KBM-7 (cell line): ENCODE measurements at places on chromosomes 2 and 18.
A peak's percentile ranks its signal among the peaks of the same experiment; 100 is the strongest.

DNA sequence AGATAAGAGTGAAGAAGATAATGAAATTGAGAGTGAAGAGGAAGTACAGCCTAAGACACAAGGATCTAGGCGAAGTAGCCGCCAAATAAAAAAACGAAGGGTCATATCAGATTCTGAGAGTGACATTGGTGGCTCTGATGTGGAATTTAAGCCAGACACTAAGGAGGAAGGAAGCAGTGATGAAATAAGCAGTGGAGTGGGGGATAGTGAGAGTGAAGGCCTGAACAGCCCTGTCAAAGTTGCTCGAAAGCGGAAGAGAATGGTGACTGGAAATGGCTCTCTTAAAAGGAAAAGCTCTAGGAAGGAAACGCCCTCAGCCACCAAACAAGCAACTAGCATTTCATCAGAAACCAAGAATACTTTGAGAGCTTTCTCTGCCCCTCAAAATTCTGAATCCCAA is 15.7 kb downstream of the MSH6 start:
- DNase-seq = peak; percentile 82

DNA sequence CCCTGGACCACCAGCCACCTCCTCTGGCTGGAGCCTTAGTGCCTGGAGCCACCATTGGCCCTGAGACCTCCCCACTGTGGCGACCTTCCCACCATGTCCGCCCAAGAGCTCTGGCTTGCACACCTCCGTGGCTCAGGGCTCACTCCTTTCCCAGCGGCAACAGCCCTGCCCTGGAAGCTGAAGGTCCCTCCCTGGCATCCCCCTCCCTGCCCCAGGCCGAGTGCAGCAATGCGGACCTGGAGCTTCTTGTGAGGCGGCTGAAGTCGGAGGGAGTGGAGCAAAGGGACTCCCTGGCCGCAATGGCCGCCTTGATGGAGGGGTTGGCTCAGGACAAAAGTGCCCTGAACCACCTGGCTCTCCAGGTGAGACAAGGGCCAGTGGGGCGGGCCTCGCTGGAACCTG is 28.6 kb downstream of the CROCC2 start:
- DNase-seq = no peak

DNA sequence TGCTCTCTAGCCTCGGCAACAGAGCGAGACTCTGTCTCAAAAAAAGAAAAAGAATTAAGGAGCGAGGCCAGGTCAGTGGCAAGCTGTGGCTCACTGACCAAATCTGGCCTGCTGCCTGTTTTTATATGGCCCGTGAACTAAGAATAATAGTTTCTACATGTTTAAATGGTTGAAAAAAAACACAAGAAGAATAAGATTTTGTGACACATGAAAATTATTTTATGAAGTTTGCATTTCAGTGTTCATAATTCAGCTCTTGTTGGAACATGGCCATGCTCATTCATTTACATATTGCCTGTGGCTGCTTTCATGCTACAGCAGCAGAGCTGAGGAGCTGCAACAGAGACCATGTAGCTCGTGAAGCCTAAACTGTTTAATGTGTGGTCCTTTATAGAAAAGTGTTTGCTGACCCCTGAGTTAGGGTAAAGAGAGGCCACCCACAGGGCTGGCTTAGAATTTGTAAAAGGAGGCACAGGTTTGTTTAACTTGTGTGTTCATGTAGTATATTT is 59.5 kb downstream of the MFSD6 start:
- no peak for DNase-seq

DNA sequence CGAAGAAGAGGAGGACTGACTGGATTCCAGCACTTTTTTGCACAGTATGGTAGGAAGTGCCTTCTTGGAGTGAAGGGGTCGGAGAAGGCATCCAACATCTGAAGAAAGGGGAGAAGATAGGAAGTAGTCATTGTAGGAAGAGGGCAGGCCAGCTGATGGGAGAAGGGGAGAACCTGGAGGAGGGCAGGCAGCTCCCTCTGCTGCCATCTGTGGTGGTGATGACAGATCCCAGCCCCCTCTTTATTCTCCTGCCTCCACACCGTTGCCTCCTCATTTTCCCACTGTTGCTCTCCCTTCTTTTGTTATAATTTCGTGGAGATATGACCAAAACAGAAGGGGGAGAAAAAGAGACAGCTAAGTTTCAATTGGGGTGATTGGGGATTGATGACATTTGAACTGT is 2.9 kb upstream of the SCYGR2 start:
- DNase-seq = no peak

DNA sequence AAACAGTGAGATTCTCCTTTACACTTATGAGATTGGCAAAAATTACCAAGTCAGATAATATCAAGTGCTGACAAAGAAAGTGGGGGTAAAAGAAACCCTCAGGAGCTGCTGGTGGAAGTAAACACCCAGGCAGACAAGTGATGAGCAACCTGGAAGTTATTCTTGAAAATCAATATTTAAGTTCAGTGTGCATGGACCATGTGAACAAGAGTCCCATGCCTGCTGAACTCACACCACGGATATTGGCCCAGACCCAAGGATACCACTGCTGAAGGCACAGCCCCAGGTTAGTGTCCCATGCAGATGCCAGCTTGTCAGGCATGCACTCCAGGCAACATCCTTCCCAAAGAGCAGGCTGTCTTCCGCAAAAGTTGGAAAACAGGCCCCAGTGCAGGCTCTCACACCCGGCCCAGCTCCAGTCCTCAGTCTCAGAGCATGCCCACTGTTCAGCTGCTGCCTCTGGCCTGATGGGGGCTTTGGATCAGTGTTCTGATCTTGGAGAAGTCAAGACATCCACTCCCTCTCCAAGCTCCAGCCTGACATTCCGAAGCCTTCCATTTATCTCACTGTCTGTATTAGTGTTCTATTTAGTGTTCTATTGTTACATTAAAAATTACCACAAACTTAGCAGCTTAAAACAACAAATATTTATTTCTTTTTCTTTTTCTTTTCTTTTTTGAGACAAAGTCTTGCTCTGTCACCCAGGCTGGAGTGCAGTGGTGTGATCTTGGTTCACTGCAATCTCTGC is 70.0 kb downstream of the HS1BP3 start:
- no peak for DNase-seq

GRCh38 chr2:202432776-202433175 is 56.6 kb downstream of the BMPR2 start:
- DNase-seq = no peak

DNA sequence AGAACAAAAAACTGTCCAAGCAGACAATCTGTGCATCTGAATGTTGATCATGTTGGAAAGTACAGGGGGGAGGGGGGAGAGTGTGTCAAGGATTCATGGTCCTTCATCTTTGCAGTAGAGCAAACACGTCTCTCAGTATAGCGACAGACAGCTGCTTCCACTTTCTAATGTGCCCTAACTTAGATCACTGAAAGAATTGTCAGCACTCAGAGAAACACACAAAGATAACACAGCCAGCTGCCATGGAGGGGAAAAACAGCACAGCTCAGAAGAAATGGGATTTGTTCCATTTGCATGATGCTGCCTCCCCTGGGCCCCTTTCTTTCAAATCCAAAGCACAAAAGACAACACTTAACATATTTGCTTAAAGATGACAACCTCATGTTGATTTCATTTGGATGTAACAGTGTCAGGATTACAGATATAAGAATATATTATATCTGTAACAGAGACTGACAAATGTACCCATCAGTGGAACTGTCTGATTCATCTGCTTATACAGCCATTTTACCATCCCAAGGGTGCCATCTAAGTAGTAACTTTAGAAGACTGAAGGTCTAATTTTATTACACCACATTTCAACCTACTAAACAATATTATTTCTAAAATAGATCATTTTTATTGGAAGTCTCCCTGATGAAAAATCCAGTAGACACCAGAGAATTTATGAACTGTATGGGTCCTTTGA is 17.7 kb downstream of the FIGN start:
- no peak for DNase-seq

- no peak for DNase-seq
Measured at GRCh38 chr18:66764230-66764629, 160.3 kb upstream of the CDH19 start.

- DNase-seq = no peak
Measured at GRCh38 chr2:8638327-8638726, 43.5 kb upstream of the ID2 start.

- DNase-seq = no peak
Measured at GRCh38 chr18:39749154-39749553, 2183.6 kb upstream of the CELF4 start.

GRCh38 chr18:59871711-59872362 is 28.0 kb upstream of the PMAIP1 start:
- DNase-seq = no peak

GRCh38 chr2:70087702-70088597 is 673 bp downstream of the PCBP1 start:
- peak; percentile 52 for DNase-seq

GRCh38 chr2:220580113-220580512 is 952.7 kb downstream of the SLC4A3 start:
- DNase-seq = no peak

DNA sequence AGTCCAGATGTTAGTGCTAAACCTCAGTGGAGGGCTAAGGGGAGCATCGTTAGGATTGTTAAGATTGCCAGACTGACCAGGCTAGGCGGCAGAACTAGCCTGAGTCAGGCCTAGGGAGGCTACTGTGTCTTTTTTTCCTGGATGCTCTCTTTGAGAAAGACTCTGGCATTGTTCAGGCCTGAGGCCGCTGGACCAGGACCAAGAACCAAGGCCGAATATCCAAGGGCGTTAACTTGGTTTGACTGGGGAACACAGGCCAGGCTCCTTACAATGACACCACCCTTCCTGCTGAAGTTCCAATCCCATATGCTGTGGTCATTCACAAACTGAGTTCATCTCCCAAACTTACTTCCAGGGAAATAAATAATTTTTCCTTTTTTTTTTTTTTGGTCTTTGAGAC is 10.6 kb downstream of the HTRA2 start:
- DNase-seq = no peak

DNA sequence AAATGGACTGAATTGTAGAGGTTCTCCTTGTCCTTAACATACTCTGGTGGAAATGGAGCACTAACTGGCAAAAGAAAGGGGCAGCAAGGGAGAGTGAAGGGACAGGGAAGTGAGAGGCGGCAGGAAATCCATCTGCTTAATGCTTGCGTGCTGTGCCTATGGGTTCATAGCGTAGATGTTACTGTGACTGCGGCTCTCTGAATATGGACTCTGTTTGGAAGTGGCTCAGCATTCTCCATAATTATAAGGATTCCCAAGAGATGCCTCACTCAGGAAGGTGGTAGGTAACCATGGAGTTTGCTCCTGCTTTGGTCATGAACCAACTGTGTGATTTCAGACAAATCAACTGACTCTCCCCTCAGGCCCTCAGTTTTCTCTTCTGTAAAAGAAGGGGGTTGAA is 50.0 kb downstream of the MYO3B start:
- no peak for DNase-seq

GRCh38 chr18:12921178-12921577 is 26.6 kb upstream of the SEH1L start:
- DNase-seq = no peak

DNA sequence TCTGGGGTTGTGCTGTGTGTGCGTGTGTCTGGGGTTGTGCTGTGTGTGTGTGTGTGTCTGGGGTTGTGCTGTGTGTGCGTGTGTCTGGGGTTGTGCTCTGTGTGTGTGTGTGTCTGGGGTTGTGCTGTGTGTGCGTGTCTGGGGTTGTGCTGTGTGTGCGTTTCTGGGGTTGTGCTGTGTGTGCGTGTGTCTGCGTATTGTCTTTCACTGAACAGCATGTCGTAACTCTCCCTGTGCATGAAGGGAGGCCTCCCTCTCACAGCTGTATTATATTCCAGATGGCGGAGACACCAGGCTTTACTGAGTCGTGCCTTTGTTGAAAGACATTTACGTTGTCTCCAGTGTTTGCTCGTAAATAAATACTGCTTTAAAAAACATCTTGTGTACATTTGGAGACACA is 5.9 kb downstream of the ACKR3 start:
- DNase-seq = no peak

- no peak for DNase-seq
Measured at GRCh38 chr2:182166406-182166805, 180.8 kb downstream of the PPP1R1C start.

DNA sequence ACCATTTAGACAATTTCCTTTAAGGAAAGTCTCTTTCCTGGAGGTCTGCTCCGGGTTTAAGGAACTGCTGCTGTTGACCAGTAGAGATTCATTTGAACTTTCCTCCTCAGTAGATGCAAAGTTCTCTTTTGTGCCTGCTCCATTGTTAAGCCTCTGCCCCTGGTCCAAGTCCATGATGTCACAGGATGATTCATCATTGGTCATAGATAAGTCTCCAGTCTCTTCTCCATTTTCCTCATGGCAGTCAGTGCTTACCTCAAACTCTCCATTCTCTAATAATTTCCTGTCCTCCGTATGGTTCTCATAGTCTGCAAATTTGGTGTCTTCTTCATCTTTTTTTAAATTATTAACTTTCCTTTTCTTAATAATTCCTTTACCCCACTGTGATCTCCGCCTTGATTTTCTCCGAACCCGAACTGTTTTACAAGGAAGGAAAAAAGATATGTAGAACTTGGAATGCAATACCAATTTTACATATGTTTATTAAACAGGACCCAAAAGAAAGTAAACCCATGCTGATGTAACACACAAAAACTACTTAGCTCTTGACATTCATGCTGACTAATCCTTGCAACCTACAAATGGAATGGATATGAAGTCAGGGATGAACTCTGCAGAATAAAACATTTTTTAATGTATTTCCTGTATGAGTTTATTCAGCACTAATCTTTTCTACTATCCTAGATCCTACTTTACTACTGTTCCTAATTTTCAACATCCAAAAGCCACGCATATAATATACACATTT is 169.1 kb downstream of the ATAD2B start:
- no peak for DNase-seq

- no peak for DNase-seq
Measured at GRCh38 chr18:48929212-48929612, 21.6 kb downstream of the SMAD7 start.

DNA sequence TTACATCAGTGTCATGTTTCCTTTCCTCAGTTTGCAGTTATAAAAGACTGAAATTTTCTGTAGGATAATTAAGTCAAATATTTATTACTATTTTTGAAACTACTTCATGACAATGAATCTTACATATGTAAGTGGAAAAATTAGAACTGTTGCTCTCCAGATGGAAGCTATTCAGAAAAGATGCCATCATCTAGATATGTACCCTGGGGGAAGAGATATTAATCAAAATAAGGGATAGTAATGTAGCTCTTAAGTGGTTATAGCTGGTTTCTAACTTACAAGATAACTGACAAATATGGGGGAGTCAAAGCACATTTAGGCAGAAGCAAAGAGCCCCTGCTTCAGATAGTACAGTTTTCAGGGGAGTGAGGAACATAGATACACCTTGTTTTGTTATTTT is 38.1 kb upstream of the PAX3 start:
- no peak for DNase-seq

GRCh38 chr2:18959952-18960717 is 370.8 kb upstream of the NT5C1B start:
- DNase-seq = no peak

DNA sequence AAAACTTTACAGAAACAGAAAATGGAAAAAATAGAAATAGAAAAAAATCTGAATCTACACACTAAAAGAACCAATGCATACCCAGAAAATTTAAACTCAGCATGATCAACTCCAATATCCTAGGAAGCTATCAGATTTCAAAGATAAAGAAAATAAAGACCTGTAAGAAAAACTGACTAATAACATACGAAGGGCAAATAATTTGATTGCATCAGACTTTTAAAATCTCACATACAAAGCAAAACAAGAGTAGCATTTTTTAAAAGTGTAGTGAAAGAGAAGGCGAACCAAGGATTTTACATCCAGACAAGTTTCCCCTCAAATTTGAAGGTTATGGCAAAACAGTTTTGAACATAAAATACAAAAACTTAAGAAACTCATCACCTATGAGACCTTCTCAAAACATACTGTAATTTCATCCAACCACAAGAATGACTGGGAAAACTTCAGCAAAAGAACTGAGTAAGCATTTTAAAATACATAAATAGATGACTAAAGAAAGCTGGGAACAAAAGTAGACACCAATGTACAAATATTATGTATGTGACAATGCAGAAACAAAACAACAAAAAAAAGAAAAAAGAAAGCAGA is 54.8 kb downstream of the NBAS start:
- DNase-seq = no peak
